Activated naive CD4-positive, alpha-beta T cell treated with anti-CD3 and anti-CD28 coated beads, Interleukin-2, amount 50 U/mL, for 72 hours (primary cell): ENCODE measurements at places on chromosomes 5 and 9. TPM values are rescaled to one million over a fixed set of nuclear protein-coding genes. Genes with fewer than 3 reads are reported as not detected.

Gene FOXD4L3
- total RNA-seq = 0.18 TPM

Gene CEP72
- 24.8 TPM for total RNA-seq

Gene PLPP7
- 0.14 TPM for total RNA-seq

Gene WDR36
- total RNA-seq = 55.3 TPM

Gene ZNF618
- total RNA-seq = 0.09 TPM

Gene SPATA31A1
- total RNA-seq = not detected

Gene IFNK
- total RNA-seq = not detected

Gene SPATA31A3
- total RNA-seq = not detected

Gene CYLC2
- total RNA-seq = not detected

Gene MYMK
- not detected for total RNA-seq

Gene F2RL1
- 0.46 TPM for total RNA-seq
